ENCODE measurements at places on chromosomes 3 and 15.
A peak's percentile ranks its signal among the peaks of the same experiment; 100 is the strongest.

GRCh38 chr3:5250467-5251195, 63.1 kb downstream of the EDEM1 start:
- no peak for DNase-seq
- no peak overlapping the region for H3K27ac ChIP-seq
- H3K36me3 ChIP-seq: no peaks in the 10 kb centered on the region
- H3K27me3 ChIP-seq: no peaks in the 10 kb centered on the region
- no peak overlapping the region for H3K4me3 ChIP-seq
- no peaks in the 10 kb centered on the region for H3K4me1 ChIP-seq

DNA sequence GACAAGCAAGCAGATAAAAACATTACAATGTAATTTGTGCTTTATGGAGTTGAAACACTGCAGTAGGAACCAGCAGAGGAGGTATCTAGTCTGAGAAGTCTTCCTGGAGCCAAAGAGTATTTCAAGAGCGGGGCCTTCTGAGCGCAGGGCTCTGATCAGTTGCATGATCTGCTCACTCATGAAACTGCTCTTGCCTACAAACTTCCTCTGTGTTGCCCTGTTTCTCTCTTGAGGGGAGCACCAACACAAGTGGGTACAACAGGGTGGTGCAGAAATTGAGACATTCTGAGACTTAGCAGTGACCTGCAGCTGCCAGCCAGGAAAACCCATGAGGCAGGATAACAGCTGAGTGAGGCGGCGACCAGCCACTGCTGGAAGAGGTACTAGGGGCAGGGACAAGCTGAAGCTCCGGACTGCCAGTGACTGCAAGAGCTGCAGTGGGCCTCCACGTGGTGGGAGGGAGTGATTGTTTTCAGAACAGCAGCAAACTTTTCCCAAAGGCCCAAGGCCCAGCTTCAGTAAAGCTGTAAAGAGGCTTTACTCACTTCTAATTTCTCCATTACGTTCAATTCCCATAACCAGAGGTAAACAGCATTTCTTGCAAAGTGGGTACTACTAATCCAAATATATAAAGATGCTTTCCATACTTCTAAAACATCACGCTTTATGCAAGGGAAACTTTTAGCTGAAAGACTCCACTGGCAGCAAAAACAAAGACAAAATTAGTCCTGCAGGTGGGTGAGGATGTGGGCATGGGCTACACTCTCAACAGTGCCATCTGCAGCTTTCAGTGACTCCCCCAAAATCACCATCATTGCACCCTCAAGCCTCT, 69.0 kb upstream of the LPP start:
- H3K4me1 ChIP-seq: peaks cover 3% of the 10 kb centered on the region
- H3K36me3 ChIP-seq: no peaks in the 10 kb centered on the region
- no peak for DNase-seq
- peaks cover 8% of the 10 kb centered on the region for H3K27me3 ChIP-seq
- H3K27ac ChIP-seq: no peak overlapping the region

DNA sequence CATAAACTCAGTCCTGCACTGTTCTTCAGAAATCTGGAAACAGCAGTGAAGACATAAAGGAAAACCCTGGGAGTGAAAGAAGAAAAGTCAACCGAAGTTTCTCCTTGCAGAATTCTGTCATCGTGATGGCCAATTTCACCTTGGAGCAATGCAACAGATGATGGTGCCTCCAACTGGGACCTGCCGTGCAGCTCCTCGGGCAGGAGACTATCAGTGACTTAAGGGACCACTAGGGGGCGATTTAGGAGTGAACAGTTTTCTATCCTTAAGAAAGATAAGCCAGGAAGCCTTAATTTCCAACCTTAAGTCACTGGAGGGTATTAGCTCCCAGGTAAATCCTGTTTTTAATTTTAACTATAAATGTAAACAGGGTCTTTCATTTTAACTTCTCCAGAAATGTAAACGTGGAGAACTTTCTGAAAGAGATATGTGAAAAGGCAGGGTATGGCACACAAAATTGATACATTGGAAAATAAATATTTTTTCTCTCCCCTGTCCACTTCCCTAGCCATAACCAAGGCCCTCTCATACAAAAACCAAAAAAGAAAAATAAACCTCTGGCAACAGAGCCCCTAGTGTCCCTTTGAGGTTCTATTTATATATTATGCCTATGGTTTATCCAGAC, 116.3 kb downstream of the PDZRN3 start:
- H3K27me3 ChIP-seq: no peaks in the 10 kb centered on the region
- H3K4me3 ChIP-seq: no peak overlapping the region
- no peaks in the 10 kb centered on the region for H3K36me3 ChIP-seq
- no peaks in the 10 kb centered on the region for H3K4me1 ChIP-seq
- no peak for DNase-seq

DNA sequence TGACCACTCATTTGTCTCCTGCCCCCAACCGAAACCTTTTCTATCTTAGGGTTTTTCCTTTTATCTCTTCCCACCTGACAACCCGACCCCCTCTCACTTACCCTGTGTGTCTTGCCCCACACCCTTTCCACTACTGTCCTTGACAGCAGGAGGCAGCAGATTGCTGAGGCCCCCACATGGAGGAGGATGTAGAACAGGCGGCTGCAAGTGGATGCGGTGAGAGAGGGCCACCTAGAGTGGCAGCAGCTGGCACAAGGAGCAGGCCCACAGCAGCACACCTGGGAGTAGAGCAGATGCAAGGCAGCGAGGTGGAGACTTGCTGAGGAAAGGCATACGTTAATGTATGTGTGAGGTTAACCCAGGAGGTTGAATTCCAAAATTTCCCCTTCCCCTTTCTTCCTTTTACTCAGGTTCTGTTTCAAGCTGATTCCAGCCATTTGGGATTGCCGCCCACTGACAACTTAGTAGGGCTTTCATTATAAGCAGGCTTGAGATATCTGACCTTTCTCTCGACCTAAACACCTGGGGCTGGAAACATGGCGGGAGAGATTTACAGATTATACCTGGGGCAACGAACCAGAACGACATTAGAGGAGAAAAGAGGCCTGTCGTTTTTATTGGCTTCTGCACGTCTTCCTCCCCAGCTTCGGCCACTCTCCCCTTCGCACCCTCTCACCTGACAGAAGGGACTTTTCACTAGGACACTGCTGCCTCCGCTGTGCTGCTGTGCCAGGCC, 643 bp downstream of the SERINC4 start:
- DNase-seq: no peak
- peaks cover 34% of the 10 kb centered on the region for H3K4me1 ChIP-seq
- peak overlapping the region; percentile 38 for H3K27ac ChIP-seq
- peaks cover 80% of the 10 kb centered on the region for H3K36me3 ChIP-seq
- no peaks in the 10 kb centered on the region for H3K27me3 ChIP-seq

GRCh38 chr3:102081572-102082289, 232.4 kb downstream of the NFKBIZ start:
- peaks cover 63% of the 10 kb centered on the region for H3K4me1 ChIP-seq
- H3K27me3 ChIP-seq: no peaks in the 10 kb centered on the region
- no peak overlapping the region for H3K4me3 ChIP-seq
- peak overlapping the region; percentile 10 for H3K27ac ChIP-seq
- H3K36me3 ChIP-seq: peaks cover 56% of the 10 kb centered on the region

GRCh38 chr15:101272584-101272983, 4.7 kb downstream of the SELENOS start:
- no peak overlapping the region for H3K27ac ChIP-seq
- H3K36me3 ChIP-seq: peaks cover 71% of the 10 kb centered on the region
- no peaks in the 10 kb centered on the region for H3K27me3 ChIP-seq
- no peak for DNase-seq
- peaks cover 18% of the 10 kb centered on the region for H3K4me1 ChIP-seq

GRCh38 chr15:39846108-39846507, 63.5 kb upstream of the FSIP1 start:
- no peak for DNase-seq
- no peaks in the 10 kb centered on the region for H3K36me3 ChIP-seq
- peaks cover 14% of the 10 kb centered on the region for H3K27me3 ChIP-seq
- H3K4me3 ChIP-seq: no peak overlapping the region
- H3K4me1 ChIP-seq: peaks cover 2% of the 10 kb centered on the region

DNA sequence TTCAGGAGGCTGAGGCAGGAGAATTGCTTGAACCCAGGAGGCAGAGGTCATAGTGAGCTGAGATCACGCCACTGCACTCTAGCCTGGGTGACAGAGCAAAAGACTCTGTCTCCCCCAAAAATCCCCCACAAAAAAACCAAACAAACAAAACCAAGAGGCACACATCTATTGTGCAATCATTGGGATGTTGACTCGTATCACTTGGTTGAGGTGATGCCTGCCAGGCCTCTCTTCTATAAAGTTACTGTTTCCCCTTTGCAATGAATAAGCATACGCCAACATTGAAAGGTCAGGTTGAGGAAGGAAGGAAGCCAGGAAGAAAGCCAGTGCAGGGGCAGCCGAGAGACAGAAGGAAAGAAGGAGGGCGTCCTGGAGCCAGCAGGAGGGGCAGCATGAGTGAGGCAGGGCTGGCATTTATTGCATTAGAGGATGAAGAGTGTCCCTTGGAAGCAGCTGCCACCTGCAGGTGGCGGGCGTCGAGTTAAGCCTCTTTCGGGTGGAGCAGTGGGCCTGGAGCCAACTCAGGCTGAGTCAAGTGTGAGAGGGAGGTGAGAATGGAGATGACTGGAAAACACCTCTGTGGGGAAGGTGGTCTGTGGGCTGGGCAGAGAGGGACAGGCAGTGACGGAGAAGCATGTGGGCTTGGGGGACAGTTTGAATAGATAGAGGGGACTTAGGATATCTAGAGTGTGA, 8.3 kb upstream of the CSPG4 start:
- no peak overlapping the region for H3K27ac ChIP-seq
- no peak overlapping the region for H3K4me3 ChIP-seq
- no peak for DNase-seq
- no peaks in the 10 kb centered on the region for H3K36me3 ChIP-seq
- H3K27me3 ChIP-seq: peaks cover 4% of the 10 kb centered on the region

DNA sequence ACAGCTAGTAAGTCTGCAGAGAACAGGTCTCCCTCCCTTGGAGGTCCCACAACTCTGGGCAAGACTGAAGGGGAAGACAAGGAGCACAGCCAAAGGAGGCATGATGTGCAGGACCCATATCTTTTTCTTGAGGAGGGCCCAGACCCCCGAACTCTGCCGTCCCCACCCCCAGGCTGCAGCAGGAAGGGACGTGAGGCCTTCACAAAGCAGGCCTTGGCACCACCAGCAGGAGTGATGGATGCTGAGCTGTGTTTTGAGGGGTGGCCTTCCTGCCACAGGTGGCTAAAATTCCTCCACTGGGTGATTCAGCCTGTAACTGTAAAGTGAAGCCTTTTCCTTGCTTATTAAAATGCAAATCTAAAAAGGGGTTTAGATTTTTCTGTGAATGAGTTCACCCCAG, 8.6 kb downstream of the PLA2G4D start:
- H3K27ac ChIP-seq: no peak overlapping the region
- peaks cover 9% of the 10 kb centered on the region for H3K27me3 ChIP-seq
- peaks cover 2% of the 10 kb centered on the region for H3K4me1 ChIP-seq

- H3K27ac ChIP-seq: no peak overlapping the region
- H3K27me3 ChIP-seq: peaks cover 22% of the 10 kb centered on the region
- DNase-seq: peak; percentile 24
- peaks cover 2% of the 10 kb centered on the region for H3K4me1 ChIP-seq
Observed at GRCh38 chr15:99076555-99077308, 28.1 kb upstream of the SYNM start.

DNA sequence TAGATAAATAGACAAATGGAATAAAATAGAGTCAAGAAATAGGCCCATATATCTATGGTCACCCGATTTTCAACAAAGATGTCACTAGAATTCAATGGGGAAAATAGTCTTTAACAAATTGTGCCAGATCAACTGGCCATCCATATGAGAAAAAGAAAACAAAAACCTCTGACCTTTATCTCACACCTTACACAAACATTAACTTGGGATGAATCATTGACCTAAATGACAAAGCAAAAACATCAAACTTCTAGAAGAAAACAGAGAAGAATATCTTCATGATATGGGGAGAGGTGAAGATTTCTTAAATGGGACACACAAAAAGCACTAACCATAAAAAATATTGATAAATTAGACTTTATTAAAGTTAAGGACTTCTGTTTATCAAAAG, 31.9 kb downstream of the ITGA11 start:
- H3K4me1 ChIP-seq: peaks cover 4% of the 10 kb centered on the region
- peaks cover 5% of the 10 kb centered on the region for H3K27me3 ChIP-seq
- no peaks in the 10 kb centered on the region for H3K36me3 ChIP-seq
- DNase-seq: no peak

DNA sequence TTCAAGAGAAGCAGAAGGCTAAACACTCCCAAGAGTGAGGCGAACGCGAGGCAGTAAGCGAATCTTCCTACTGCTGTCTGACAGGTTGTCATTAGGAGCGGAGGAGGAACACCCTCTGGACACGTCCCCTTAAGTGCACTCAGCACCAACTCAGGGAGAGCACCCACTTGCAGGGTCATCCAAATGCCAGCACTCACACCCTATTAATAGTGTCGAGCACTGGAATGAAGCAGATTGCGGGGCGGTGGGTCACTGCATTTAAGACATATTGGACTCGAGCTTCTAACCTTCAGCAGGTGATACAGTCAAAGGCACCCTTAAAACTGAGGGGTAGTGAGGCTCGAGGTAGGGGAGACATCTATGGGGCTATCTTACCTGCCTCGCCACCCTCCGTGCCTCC, 28.7 kb downstream of the SH3BP5 start:
- H3K4me1 ChIP-seq: peaks cover 34% of the 10 kb centered on the region
- no peak overlapping the region for H3K4me3 ChIP-seq
- H3K27me3 ChIP-seq: no peaks in the 10 kb centered on the region
- H3K36me3 ChIP-seq: peaks cover 52% of the 10 kb centered on the region
- DNase-seq: no peak
- no peak overlapping the region for H3K27ac ChIP-seq

DNA sequence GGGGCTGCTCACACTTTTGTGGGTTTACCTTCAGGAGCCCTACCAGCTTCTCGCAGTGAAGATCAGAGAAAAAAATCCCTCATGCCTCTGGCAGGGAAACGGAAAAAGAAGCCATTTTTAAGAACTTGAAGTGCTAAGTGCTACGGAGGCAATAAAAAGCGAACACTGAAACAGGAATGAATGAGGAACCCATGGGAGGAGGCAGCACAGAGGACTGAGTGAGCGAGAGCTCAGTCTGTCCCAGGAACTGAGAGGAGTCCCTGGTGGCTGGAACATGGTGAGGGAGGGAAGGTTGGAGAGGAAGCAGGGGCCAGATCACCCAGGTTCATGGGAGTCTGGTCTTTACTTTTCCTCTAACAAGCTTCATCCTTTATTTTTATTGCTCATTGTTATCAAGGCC, 228.1 kb upstream of the PROK2 start:
- no peaks in the 10 kb centered on the region for H3K36me3 ChIP-seq
- H3K4me1 ChIP-seq: peaks cover 8% of the 10 kb centered on the region
- no peak overlapping the region for H3K4me3 ChIP-seq
- peaks cover 5% of the 10 kb centered on the region for H3K27me3 ChIP-seq

GRCh38 chr15:94164202-94164807, 67.1 kb upstream of the MCTP2 start:
- no peak overlapping the region for H3K4me3 ChIP-seq
- no peak overlapping the region for H3K27ac ChIP-seq
- H3K4me1 ChIP-seq: peaks cover 15% of the 10 kb centered on the region
- peaks cover 22% of the 10 kb centered on the region for H3K27me3 ChIP-seq
- peak; percentile 45 for DNase-seq

DNA sequence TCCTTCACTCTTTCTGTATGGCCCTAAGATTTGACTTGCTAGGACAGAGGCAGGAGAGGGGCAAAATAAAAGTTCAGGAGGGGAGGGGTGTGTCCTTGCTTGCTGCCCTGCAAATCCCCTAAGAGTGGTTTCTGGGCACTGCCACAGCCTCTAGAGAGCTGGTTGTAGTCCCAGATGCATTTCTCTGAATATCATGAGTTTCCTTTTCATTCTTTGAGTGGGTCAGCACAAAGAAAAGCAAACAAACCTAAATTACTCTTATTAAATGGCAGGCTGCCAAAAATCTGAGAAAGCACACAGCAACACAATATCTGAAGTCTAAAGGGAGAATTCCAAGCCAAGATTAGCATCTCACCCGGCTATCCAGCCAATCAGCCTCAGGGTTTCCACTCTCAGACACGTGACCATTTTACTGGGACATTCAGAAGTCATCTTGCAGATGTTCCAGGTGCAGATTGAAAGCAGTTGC, 919.3 kb downstream of the TUSC7 start:
- no peaks in the 10 kb centered on the region for H3K36me3 ChIP-seq
- H3K27me3 ChIP-seq: no peaks in the 10 kb centered on the region
- no peak overlapping the region for H3K27ac ChIP-seq
- DNase-seq: no peak
